Natural killer cell (primary cell): ENCODE measurements at places on chromosomes 13 and 19.

- no peak for DNase-seq
Measured at GRCh38 chr19:23762548-23762883, 3.8 kb upstream of the ZNF681 start.

DNA sequence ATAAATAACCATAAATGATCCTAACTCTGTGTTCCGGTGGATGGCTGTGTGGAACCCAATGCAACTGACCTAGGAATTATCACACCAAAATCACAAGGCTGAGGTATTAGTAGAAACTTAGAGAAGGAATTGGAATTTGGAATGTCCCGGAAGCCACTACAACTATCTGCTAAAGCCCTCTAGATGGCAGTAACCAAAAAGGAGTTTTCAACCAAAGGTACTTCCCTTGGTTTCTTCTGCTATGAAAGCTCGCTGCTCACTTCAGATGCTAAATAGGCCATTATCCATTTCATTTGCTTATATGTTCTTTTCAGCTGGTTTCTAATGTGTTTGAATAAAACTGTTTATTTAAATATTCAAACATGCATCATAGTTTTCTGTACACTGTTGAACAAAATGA, 1589.1 kb upstream of the SPRY2 start:
- DNase-seq = no peak

GRCh38 chr13:98420554-98421175, 156.2 kb downstream of the STK24 start:
- DNase-seq = no peak

DNA sequence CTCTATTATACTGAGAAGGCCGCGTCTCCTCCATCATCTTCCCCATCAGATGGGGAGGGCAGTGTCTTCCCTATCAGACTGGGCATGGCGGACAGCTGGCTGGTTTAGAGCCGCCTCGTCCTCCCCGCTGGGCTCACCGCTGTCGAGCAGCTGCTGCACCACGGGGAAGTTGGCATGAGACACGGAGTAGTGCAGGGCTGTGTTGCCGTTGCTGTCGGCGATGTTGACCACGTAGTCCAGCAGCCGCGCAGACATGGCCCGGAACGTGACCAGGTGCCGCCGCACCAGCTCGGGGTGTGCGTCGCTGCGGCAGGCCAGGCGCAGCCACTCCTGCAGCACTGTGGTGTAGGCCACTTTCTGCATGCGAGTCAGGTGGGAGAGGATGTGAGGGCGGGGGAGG, 18.8 kb upstream of the SPC24 start:
- DNase-seq = no peak

GRCh38 chr13:74409551-74409950, 275.3 kb upstream of the KLF12 start:
- no peak for DNase-seq
